Hair follicle dermal papilla cell (primary cell): ENCODE measurements at places on chromosomes 7 and 10. TPM values are rescaled to one million over a fixed set of nuclear protein-coding genes. Genes with fewer than 3 reads are reported as not detected.

CALCR gene
- not detected in 2 replicates for total RNA-seq

RADIL gene
- total RNA-seq = 0.81 and 2.3 TPM in 2 replicates

SEC31B gene
- 5.1 and 7.1 TPM in 2 replicates for total RNA-seq

SYNPO2L gene
- under 0.01 TPM in 1 of 2 replicates, not detected in the other for total RNA-seq

TAS2R5 gene
- total RNA-seq = 0.24 and 1.6 TPM in 2 replicates

LIPN gene
- not detected in 2 replicates for total RNA-seq

RTKN2 gene
- total RNA-seq = 0.61 and 0.65 TPM in 2 replicates

ERVW-1 gene
- total RNA-seq = not detected in 2 replicates

PLPP4 gene
- 0.65 and 2.1 TPM in 2 replicates for total RNA-seq

PNLIPRP2 gene
- not detected in 2 replicates for total RNA-seq

ETV1 gene
- 12.8 and 28.9 TPM in 2 replicates for total RNA-seq

OLAH gene
- total RNA-seq = not detected in 2 replicates

RP9 gene
- 5.6 and 8.3 TPM in 2 replicates for total RNA-seq

HPS1 gene
- 66.0 and 70.7 TPM in 2 replicates for total RNA-seq

ANKRD61 gene
- 0.16 TPM in 1 of 2 replicates, not detected in the other for total RNA-seq

TYW1B gene
- total RNA-seq = 3.4 and 6.5 TPM in 2 replicates

PRLHR gene
- total RNA-seq = not detected in 2 replicates

HOGA1 gene
- total RNA-seq = 1.5 and 1.6 TPM in 2 replicates

PDE6C gene
- not detected in 2 replicates for total RNA-seq

GPNMB gene
- 284 and 331 TPM in 2 replicates for total RNA-seq

STEAP1 gene
- total RNA-seq = 44.4 and 50.0 TPM in 2 replicates

CASTOR2 gene
- total RNA-seq = 34.7 and 34.9 TPM in 2 replicates

VGF gene
- 0.16 TPM in 1 of 2 replicates, not detected in the other for total RNA-seq

ERLIN1 gene
- 34.7 and 35.0 TPM in 2 replicates for total RNA-seq

PLXDC2 gene
- 3.0 and 6.7 TPM in 2 replicates for total RNA-seq

CPA1 gene
- total RNA-seq = not detected in 2 replicates

UTF1 gene
- total RNA-seq = not detected in 2 replicates

PRKAR2B gene
- 0.49 and 0.97 TPM in 2 replicates for total RNA-seq

GLRX3 gene
- 40.7 and 46.4 TPM in 2 replicates for total RNA-seq

OR9A2 gene
- not detected in 2 replicates for total RNA-seq

OR2A12 gene
- total RNA-seq = not detected in 2 replicates

POM121 gene
- total RNA-seq = 7.1 and 8.0 TPM in 2 replicates

TMEM225B gene
- total RNA-seq = 1.5 and 1.6 TPM in 2 replicates

KIAA1217 gene
- total RNA-seq = 12.2 and 18.2 TPM in 2 replicates

TDRD1 gene
- 3.3 and 4.7 TPM in 2 replicates for total RNA-seq

RAMP3 gene
- total RNA-seq = 0.24 TPM in 1 of 2 replicates, not detected in the other

PRSS37 gene
- not detected in 2 replicates for total RNA-seq

ADAM12 gene
- 102 and 168 TPM in 2 replicates for total RNA-seq

OGDHL gene
- 0.16 and 1.5 TPM in 2 replicates for total RNA-seq

AIFM2 gene
- 9.2 and 12.2 TPM in 2 replicates for total RNA-seq

KCNIP2 gene
- total RNA-seq = 1.6 and 1.7 TPM in 2 replicates

ELN gene
- 36.6 and 38.0 TPM in 2 replicates for total RNA-seq

GRM3 gene
- not detected in 2 replicates for total RNA-seq

GALNT17 gene
- 0.49 and 0.97 TPM in 2 replicates for total RNA-seq

POLR2J2 gene
- total RNA-seq = 6.9 and 7.6 TPM in 2 replicates

SPDYE5 gene
- 0.12 TPM in 1 of 2 replicates, not detected in the other for total RNA-seq

AKR1C2 gene
- total RNA-seq = 36.7 and 46.4 TPM in 2 replicates

CYP3A7 gene
- not detected in 2 replicates for total RNA-seq

TEX47 gene
- not detected in 2 replicates for total RNA-seq
